SW480 (cell line): ENCODE measurements at places on chromosomes 16 and 17.
A peak's percentile ranks its signal among the peaks of the same experiment; 100 is the strongest.

GRCh38 chr16:30700491-30700890, 1.5 kb downstream of the SRCAP start:
- no peak for DNase-seq

DNA sequence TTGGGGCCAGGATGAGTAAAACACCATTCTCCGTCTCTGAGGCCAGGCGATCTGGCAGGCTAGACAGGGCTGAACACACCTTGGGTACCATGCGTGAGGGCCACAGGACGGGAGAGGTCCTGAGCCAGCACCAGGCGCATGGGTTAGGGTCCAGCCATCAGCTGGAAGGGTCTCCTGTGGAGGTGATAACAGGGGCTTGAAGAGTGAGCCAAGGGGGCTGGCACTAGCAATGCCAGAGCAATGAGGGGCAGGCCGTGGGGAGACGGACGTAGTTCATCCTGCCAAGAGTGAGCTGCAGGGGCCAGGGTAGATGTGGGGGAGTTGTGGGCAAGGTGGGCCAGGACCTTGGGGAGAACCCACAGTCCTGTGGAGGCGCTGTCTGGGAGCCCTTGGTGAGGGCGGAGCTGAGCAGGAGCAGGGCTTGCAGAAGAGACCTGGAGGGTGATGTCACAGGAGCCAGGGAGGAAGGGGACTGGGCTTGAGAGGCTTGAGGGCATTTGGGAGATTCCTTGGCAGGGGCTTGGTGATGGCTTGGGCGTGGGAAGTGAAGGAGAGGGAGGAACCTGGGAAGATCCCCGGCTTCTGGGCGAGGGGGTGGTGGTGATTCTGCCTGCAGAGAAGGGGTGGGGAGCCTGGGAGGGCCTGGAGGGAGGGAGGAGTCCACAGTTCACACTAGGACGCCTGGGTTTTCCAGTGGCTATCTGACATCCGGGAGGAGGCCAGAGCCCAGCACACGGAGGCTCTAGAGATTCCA, 6.3 kb upstream of the NPTX1 start:
- no peak for DNase-seq

- DNase-seq = no peak
Observed at GRCh38 chr17:67636834-67637520, 80.8 kb upstream of the NOL11 start.

GRCh38 chr17:7577327-7578199, 1.9 kb upstream of the CD68 start:
- no peak for DNase-seq

DNA sequence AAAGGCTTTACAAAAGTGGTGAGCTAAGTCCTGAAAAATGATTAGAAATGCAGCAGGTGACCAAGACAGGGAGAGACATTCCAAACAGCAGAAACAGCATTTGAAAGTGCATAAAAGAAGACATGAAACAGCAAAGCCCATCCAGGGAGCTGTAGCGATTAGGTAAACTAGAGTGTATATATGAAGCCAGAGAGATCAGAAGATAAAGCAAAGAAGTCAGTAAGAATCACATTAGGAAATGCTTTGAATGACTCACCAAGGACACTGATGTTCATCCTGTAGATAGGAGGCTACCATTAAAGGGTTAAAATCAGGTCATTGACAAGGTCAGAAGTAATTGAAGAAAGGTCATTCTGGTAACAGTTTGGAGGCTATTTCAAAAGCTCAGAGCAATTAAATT, 27.6 kb upstream of the VAT1L start:
- peak; percentile 8 for DNase-seq

DNA sequence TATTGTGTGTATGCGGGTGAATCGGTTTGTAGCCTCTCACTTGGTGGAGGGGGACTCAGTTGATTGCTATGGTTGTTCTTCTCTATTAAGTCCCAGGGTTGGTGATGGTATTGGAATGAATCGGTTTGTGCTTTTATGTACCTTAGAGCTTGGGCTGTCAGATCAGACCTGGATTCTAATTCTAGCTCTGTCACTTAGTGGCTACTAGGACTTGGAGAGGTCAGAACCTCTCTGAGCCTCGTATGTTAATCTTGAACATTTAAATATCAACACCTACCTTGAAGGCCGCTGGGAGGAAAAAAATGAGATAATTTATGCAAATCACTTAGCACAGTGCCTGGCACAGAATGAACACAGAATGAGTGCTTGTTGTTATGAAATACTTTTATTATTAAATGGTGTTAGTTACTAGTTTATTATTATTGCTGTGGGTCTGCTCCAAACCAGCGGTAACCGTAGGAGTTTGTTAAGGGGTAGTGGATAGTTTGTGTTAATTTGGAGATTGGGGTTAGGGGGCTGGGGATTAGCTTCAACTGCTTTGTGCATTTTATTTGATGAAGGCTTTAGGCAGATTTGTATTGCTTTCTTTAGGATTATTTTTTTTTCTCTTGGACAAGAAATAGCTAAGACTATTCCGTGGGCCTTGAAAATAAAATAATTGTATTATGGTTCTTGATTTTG, 3.5 kb downstream of the KDM6B start:
- DNase-seq = peak; percentile 50

- DNase-seq = peak; percentile 30
Observed at GRCh38 chr17:38761612-38762011, 9.1 kb downstream of the PSMB3 start.
